CD4-positive, alpha-beta T cell (primary cell): ENCODE measurements at places on chromosomes 1 and 21.

DNA sequence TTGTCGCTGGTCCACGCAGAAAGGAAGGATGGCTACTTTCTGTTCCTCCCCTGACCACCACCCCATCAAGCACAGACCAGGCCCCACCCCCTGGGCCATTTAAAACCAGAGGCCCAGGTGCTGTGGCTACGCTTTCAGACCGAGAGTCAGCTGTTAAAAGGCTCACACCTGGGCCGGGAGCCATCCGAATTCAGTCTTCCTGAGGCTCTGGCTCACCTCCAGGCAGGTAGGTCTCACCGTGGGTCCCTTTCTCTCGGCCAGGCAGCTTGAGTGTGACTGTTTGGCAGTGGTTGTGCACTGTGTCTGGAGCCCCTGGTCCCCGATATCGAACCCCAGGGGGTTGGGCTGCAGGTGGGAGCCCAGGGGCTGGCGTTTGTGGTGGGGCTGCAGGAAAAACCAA, 7.2 kb downstream of the ACTL8 start:
- no peak for DNase-seq

DNA sequence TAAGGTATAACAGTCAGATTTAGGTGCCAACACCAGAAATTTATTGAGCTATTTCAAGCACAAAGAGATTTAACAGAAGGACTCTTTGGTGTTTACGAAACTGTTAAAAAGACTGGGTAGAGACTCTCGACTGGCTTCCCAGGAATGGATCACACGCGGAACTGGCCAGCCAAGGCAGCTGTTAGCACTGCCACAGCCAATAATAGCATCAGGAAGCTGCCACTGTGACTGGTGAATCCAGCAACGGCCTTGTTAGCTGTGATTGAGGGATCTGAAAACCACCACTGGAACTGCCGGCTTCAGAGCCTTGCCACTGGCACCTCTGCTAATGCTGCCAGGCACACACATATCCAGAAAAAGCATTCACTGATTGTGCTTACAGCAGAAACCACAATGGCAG, 10.6 kb upstream of the SIM2 start:
- no peak for DNase-seq

GRCh38 chr1:85502625-85503083, 37.7 kb upstream of the DDAH1 start:
- no peak for DNase-seq

GRCh38 chr1:54763816-54764132, 549 bp downstream of the PARS2 start:
- DNase-seq = no peak

- DNase-seq = no peak
These were observed 27.1 kb upstream of the COL18A1 start for GRCh38 chr21:45377866-45378257.

GRCh38 chr1:180672105-180672504, 40.3 kb downstream of the XPR1 start:
- DNase-seq = no peak

DNA sequence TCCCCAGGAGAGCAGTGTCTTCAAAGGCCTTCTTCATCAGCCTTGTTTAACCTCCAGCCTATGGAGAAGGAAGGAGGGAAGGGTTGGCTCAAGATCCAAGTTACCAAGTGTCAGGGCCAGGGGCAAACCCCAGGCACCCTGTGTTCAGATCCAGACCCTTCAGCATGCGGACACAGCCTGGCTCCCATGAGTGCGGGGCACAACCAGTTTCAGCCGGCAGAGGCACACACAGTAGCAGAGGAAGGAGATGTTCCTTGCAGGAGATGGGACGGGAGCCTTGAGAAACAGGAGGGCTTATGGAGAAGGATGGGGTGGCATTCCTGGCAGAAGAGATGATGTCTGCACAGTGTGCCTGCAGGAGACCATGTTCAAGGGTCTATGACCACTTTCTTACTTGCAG, 161.7 kb upstream of the EDN2 start:
- DNase-seq = no peak

GRCh38 chr1:118340928-118341910, 156.2 kb upstream of the SPAG17 start:
- DNase-seq = no peak

- DNase-seq = no peak
These were observed 51.5 kb upstream of the CNN3 start for GRCh38 chr1:94978401-94978800.

DNA sequence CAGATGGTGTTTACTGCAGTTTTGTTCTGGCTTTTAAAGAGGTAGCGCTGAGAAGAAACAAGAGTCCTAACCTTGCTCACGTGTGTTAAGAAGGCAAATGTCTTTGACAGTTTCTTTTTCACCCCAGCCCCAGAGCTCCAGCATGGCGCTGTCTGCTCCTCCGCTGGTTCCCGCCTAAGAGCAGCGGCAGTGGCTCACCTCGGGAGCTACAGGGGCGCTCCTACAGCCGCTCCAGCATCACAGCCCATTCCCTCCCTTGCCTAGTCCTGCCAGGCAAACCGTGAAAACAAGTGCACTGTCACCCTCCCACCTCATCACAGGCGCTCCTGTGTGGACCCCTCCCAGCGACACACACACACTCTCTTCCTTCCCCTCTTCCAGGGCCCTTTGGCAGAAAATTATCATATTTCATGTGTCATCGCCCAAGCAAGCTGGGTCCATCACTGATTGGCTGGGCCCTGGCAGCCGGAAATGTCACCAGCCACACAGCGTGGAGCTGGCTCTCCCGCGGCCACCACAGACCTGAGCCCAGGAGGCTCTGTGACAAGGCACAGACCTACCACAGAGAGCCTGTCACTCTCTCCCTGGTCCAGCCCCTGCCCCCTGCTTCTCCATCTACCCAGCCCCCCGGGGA, 1.2 kb upstream of the HIVEP3 start:
- peak; percentile 71 for DNase-seq

- no peak for DNase-seq
These were observed 51.2 kb downstream of the DIPK1A start for GRCh38 chr1:92910081-92910480.

GRCh38 chr1:25825605-25826004, 5.9 kb downstream of the MTFR1L start:
- no peak for DNase-seq

DNA sequence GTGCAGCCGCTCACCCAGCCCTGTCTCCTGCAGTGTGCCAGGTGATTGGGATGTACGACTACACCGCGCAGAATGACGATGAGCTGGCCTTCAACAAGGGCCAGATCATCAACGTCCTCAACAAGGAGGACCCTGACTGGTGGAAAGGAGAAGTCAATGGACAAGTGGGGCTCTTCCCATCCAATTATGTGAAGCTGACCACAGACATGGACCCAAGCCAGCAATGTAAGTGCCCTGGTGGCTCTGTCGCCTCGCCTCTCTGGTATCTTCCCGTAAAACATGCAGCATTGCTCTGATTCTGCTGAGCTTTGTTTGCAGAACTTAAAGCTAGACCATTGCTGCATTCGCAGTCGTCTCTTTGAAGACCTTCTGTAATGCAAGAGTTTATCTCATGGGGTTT, 79.2 kb downstream of the ATP5PO start:
- no peak for DNase-seq

DNA sequence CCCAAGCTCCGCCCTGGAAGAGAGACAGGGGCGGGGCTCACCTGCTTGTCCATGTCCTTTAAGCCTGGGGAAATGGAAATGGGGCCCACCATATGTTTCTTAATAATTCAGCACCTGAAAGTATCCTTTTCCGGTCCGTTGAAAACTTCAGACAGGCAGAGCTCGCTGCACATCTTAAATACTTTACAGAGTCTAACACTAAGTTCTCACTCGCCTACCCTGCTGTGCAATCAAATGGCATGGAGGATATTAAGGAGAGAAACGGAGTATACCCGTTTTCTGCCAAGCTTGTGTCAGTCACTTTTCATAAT, 467 bp upstream of the CC2D1B start:
- DNase-seq = no peak

- no peak for DNase-seq
These were observed 175.9 kb upstream of the KCND3 start for GRCh38 chr1:112165375-112165774.

- no peak for DNase-seq
These were observed 587.3 kb downstream of the PTPRC start for GRCh38 chr1:199226163-199226562.

GRCh38 chr1:4591926-4592325, 62.5 kb upstream of the AJAP1 start:
- DNase-seq = no peak

DNA sequence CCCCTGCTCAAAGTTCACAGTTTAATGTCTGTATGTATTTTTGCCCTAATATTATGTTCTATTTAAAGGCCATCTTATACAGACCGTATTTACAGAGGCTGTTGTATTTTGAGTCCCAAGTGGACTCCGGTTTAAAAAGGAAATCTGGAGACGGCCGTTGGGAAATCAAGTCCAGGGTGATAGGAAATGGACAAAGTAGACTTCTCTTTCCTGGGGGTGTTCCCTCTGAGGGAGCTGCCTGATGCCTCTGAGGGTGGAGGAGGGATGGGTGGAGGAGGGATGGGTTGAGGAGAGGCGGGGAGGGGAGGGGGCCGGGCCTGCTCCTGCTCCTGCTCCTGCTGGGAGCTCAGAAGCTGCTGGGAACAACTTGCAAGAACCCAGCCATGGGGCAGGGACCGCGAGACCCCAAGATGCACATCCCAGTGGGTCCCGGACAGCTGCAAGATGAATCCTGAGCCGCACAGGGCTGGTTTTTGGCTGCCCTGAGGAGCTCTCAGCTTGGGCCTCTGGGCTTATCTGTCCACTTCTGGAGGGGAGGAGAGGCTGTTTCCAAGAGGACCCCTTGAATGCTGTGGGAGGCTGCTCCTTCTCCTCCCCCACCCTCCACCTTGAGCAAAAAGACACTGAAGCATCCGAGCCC, 12.0 kb upstream of the ACTL8 start:
- no peak for DNase-seq

- no peak for DNase-seq
These were observed 242.4 kb upstream of the CAMK1G start for GRCh38 chr1:209341146-209341545.

GRCh38 chr1:63739452-63739851, 34.4 kb upstream of the ROR1 start:
- DNase-seq = no peak

DNA sequence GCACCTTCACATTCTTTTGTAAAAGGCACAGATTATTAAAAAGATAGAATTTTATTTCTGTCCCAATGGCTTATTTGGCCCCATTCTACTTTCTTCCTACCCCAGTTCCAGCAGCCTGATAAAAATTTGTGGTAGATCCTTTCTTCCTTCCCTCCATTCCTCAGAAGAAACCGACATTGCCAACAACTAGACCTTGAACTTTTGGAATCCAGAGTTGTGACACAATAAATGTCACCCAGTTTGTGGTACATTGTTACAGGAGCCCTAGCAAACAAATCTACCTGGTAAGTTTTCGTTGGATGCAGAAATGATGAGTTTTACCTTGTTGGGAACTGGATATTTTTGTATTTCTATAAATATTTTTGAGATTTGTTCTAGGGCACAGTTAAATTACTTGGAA, 141.6 kb upstream of the IVNS1ABP start:
- DNase-seq = no peak

DNA sequence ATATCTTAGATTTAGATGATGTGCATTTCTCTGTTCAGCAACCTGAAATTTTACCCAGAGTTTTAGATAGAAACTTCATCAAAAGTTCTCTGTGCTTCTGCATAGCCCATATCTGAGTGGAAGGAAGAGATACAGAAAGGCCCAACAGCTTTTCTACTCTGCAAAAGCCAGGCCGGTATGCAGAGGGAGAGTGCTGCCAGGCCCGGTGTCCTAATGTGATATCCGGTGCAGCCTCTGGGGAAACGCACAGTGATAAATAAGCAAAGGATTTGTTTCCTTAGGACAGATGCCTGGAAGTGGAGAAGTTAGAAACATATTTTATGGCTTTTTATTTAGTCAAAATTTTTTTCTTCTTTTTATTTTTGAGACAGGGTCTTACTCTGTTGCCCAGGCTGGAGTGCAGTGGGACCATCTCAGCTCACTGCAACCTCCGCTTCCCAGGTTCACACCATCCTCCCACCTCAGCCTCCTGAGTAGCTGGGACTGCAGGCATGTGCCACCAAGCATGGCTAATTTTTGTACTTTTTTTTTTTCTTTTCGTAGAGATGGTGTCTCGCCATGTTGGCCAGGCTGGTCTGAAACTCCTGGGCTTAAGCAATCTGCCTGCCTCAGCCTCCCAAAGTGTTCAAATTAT, 145.8 kb downstream of the PATJ start:
- no peak for DNase-seq

GRCh38 chr1:175385316-175385715, 192.7 kb upstream of the KIAA0040 start:
- DNase-seq = no peak

DNA sequence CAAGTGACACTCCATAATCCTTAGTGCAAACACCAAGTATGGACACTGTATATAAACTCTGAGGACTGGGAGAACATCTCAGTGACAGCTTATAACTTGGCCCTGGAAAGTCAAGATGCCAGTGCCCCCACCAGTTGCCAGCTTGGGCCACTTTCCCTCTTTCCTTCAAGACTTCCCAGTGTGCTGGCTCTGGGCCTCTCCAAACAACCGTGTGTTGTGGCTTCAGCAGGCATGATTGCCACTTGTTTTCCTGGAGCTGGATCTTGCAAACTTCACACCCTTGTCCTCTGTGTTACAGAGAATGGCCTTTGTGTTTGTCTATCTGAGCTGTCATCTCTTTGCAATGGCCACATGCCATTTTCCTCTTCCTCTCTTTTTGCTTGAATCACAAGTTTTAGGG, 37.0 kb downstream of the CCDC185 start:
- DNase-seq = no peak

GRCh38 chr1:6172549-6172948, 7.6 kb downstream of the CHD5 start:
- DNase-seq = no peak

DNA sequence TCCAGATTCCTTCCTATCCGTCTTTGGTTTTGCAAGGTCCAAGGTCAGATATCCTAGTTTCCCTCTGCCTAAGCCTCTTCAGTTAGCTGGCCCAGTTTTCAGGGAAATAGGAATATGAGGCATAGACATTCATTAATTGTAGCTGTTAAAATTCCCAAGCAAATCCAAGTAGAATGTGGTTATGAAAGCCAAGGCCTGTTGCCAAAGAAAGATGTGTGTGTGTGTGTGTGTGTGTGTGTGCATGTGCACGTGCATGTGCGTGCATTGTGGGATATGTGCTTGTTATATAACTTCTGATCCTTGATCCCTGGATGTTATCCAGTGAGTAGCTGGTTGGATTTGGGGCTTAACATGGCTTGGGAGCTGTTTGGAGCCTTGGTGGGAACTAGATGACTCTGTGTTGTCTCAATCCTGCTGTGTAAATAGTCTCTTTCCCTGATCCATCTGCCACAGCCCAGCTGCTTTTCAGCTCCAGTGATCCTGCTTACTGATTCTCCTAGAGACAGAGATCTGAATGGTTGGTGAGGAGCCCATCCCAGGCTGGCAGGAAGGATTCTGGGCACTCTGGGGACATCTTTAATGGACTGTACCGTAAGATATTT, 70.6 kb upstream of the GCLM start:
- DNase-seq = no peak

DNA sequence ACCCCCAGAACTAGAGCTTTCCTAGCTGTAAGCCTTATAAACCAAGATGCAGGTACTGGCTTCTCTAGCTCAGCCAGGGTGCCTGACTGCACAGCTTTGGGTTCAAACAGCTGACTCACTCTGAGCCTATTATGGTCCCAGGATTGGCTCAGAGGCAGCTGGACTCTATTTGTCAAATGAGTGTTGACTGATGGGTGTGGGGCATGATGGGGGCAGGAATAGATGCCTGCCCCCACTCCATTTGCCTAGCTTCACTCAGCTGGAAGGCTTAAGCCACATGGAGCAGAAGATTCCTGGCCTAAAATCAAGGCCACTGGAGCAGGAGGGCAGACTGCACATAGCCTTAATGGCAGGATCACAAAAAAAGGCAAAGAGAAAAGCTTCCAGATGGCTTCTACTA, 90.5 kb downstream of the PIK3R3 start:
- DNase-seq = no peak
